Activated CD4-positive, alpha-beta T cell treated with anti-CD3 and anti-CD28 coated beads for 48 hours (primary cell): ENCODE measurements at places on chromosomes 2 and 18.
A peak's percentile ranks its signal among the peaks of the same experiment; 100 is the strongest.

- DNase-seq: no peak
These were observed 32.4 kb downstream of the NPC1 start for GRCh38 chr18:23553887-23554286.

- no peak for DNase-seq
These were observed 548.5 kb downstream of the SLC4A3 start for GRCh38 chr2:220175967-220176366.

GRCh38 chr18:79191418-79191817 lies 122.2 kb downstream of the ATP9B start:
- DNase-seq: no peak

DNA sequence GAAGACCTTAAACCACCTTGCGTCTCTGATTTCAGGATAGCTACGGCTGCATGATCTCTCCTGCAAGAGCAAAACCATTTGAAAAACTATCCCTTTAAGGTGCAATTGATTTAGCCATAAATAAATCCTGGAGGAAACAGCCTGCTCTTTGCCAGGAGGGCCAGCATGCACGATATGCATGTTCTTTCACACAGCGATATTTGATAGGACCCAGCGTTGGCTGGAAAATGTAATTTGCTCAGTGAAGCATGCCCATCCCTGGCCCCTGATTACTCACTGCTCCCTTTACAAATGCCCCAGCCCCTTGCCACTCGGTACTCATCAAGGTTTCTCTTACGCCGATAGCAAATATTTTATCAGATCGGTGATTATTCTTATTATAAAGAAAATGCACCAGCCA lies 315.4 kb downstream of the CDH2 start:
- no peak for DNase-seq

DNA sequence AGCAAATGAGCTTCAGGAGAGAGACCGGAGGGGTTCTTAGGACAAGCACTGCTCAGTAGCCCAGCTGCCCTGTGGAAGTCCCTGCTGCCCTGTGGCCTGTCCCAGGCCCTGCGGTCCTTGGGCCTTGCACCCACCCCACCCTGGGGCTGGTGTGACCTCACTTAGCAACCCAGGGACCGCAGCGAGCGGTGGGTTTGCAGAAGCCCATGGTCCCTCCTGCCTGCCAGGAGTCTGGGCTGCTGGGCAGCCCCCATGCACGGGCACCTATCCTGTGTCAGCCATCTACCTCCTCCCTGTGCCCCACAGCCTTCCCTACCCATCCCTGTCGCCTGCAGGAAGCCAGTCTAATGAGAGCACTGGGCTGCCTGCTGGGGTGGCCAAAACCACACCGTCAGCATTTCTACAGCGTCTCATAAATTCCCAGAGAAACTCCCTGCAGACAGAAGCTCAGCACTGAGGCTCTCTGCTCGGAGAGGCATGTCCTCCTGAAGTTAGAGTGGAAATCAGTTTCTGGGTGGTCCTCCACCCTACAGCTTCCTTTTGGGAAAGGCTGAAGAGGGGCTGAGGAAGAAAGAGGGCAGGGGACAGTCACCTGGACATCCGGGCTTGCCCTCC lies 231.1 kb upstream of the HS6ST1 start:
- DNase-seq: no peak

DNA sequence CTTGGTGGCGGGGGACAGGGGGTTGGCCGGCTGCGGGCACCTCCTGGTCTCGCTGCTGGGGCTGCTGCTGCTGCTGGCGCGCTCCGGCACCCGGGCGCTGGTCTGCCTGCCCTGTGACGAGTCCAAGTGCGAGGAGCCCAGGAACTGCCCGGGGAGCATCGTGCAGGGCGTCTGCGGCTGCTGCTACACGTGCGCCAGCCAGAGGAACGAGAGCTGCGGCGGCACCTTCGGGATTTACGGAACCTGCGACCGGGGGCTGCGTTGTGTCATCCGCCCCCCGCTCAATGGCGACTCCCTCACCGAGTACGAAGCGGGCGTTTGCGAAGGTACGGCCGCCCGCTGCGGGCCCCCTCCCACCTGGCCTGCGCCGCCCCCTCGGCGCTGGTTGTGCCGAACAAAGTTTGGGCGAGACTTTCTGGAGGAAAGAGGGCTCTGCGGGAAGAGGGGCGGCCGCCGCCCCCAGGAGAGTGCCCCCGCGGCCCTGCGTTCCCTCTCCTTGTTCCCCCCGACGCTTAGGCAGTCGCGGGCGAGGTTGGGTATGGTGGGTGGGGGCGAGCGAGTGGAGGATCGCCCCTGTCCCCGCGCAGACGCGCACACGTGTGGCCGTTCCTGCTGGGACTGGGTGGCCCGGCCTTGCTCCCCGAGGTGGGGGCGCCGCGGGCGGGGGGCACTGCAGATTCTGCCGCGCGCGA lies 866 bp downstream of the CRIM1 start:
- peak; percentile 66 for DNase-seq

DNA sequence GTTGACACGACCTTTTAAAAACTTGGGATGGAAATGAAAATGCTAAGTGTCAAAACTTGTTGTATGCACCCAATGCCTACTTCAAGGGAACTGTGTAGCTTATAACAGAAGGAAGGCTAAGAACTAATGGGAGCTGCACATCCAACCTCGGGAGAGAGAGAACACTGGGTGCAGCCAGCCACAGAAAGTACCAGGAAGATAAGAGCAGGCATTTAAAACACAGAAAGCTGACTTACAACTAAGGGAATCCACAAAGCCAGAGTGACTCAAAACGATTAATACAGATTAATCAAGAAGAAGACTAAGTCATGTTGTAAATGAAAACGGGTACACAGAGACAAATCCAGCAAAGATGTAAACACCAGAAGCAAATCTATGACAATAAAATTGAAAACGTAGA lies 113.4 kb downstream of the HDAC4 start:
- no peak for DNase-seq

DNA sequence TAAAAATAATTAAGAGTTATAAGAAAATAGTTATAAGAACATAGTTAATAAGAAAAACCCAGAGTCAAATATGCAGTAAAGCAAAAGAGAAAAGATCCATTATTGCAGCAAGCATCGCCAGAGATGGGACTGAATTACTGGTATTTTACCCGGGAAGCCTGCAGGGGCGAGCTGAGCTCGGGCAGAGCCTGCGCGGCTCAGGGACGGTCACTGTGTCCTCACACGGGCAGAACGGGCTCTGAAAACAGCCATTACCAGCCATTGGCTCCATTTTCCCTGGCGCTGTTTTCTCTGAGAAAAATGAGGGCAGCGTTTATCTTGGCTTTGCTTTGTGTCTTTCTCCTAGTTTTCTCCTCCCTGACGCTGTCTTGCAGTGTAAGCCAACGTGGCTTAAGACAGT lies 95.3 kb upstream of the ALKAL2 start:
- no peak for DNase-seq

DNA sequence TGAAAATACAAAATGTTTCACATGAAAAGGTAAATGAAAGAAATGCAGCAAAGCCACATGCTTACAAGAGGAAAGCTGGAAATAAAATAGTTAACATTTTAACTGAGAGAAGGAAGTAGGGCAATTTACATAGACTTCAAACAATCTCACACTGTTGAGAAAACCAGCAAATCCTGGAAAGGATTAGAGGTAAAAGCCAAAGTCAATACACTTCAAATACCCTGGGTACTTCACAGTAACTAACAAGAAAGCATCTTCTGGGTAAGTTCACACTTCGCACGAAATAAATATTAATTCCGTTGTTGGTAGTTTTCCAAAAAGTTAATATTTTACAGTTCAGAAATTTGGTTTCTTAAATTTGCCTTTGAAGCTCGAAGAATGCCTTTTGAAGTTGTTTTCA lies 3.5 kb upstream of the ERICH2 start:
- no peak for DNase-seq

- DNase-seq: no peak
These were observed 86.4 kb downstream of the LOXHD1 start for GRCh38 chr18:46570666-46571065.

GRCh38 chr2:105744091-105744908 lies 412 bp upstream of the NCK2 start:
- DNase-seq: peak; percentile 71

DNA sequence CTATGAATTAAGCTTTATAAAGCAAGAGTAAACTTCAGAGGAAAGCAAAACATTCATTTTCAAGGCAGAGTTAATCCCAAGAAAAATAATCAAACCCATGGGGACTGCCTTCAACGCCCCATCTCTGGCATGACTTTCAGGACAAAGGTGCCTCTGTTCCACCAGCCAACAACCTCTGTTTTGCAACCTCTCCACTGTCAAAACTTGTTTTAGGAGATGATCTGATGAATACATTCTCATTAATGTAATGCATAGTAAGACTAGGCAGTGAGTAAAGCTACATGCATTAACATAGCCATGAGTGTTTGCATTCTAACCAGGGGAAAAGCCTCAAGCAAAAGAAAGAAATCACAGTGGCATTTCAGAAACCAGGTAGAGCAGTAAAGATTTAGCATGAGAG lies 357.0 kb downstream of the FBXO15 start:
- DNase-seq: no peak

GRCh38 chr2:100130595-100131391 lies 11.6 kb downstream of the AFF3 start:
- peak; percentile 15 for DNase-seq

GRCh38 chr2:216103213-216103612 lies 5.9 kb upstream of the XRCC5 start:
- no peak for DNase-seq

GRCh38 chr2:122758967-122759366 lies 1003.5 kb downstream of the TSN start:
- DNase-seq: no peak

DNA sequence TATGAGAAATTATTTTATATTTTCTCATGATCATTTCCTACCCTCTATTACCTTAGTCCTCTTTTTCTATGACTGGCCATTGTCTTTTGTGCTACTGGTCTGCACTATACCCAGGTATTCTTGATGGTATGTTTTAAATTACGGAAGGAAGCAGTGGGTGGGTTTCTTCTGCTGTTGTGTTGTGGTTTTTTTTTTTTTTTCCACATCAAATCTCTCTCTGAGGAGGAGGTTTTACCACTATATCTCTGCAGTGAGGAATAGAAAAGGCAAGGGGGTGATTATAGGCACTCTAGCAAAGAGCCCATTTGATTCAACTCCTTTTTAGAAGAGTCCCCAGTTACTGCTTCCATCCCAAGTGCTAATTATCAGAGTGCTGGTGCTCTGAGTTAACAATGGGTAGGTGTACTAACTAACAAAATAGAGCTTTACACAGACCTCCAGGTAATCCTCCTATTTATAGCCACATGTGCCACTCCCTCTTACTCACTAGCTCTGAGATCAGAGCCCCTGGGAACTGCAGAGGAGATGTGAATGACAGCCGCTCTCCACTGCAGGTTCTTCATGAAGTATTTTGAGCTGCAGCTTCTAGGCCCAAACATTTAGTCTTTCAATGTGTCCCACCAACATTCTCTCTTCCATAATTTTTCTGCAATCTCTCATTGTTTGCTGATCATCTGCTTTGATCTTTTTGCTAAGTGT lies 301.6 kb upstream of the GULP1 start:
- DNase-seq: no peak

DNA sequence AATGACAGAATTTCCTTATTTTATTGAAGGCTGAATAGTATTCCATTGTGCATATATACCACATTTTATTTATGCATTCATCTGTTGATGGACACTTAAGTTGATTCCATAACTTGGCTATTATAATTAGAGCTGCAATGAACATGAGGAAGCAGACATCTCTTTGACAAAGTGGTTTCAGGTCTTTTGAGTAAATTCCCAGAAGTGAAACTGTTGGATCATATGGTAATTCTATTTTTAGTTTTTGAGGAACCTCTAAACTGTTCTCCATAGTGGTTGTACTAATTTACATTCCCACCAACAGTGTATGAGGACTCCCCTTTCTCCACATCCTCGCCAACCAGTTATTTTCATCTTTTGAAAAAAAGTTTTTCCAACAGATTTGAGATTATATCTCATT lies 77.5 kb downstream of the TMEM200C start:
- DNase-seq: no peak

GRCh38 chr2:100580367-100581276 lies 17.8 kb downstream of the PDCL3 start:
- peak; percentile 33 for DNase-seq

DNA sequence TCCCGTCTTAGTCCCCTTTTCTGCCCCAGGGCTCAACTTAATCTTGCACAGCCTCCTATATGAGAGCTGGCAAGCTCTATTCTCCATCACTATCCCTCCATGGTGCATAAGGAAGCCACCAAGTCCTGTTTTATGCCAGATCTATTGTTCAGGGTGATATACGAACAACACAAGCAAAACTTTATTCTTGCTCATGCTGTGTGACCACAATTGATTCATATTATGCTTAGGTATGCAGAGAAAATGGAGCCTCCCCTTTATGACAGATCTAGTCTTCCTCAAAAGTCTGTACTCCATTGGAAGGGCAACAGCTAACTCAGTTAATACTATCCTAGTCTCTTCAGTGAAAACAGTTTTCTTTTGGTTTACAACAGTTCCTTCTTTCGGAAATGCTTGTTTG lies 94.0 kb upstream of the STON1 start:
- no peak for DNase-seq

GRCh38 chr2:227163998-227164762 lies at the start of the genes COL4A3 and COL4A4:
Gene COL4A3, plus strand, starts transcription at chr2:227164624. Its CDS starts 103 bp downstream, at chr2:227164727.
Gene COL4A4, minus strand, starts transcription at chr2:227164205. Its CDS starts 16,722 bp downstream, at chr2:227147483.
- peak; percentile 15 for DNase-seq
